Lower leg skin (tissue), 4 donors: ENCODE measurements at places on chromosomes 2 and 18. TPM values are rescaled to one million over a fixed set of nuclear protein-coding genes. Genes with fewer than 3 reads are reported as not detected.

The KCNG3 gene
- 0.88 TPM for total RNA-seq

The UGT1A6 gene
- total RNA-seq = 11.5 TPM

The CYTIP gene
- total RNA-seq = 10.8 TPM

The RAB31 gene
- 16.4 TPM for total RNA-seq

The ATL2 gene
- 220 TPM for total RNA-seq

The MCM6 gene
- total RNA-seq = 8.5 TPM

The HES6 gene
- 5.8 TPM for total RNA-seq

The CNDP1 gene
- total RNA-seq = 2.4 TPM

The MYO7B gene
- total RNA-seq = 5.3 TPM

The IGFBP2 gene
- total RNA-seq = 69.5 TPM

The TP53I3 gene
- total RNA-seq = 6.4 TPM

The GAREM2 gene
- 0.58 TPM for total RNA-seq

The SLC1A4 gene
- total RNA-seq = 25.9 TPM

The NAB1 gene
- 79.9 TPM for total RNA-seq

The DSG1 gene
- total RNA-seq = 1,949 TPM

The CTAGE1 gene
- total RNA-seq = not detected

The PLEK gene
- 3.0 TPM for total RNA-seq

The ICOS gene
- not detected for total RNA-seq

The DSEL gene
- 4.9 TPM for total RNA-seq

The EGR4 gene
- not detected for total RNA-seq

The C2orf92 gene
- 18.4 TPM for total RNA-seq

The CYP26B1 gene
- total RNA-seq = 93.0 TPM

The WDPCP gene
- 4.5 TPM for total RNA-seq

The SNTG2 gene
- 2.1 TPM for total RNA-seq

The GBX2 gene
- total RNA-seq = not detected

The GGCX gene
- total RNA-seq = 28.2 TPM

The NEDD4L gene
- total RNA-seq = 25.9 TPM

The RTP5 gene
- not detected for total RNA-seq

The SPC25 gene
- not detected for total RNA-seq

The HOXD4 gene
- 2.6 TPM for total RNA-seq

The SERPINB12 gene
- total RNA-seq = 185 TPM

The KCNG2 gene
- 0.84 TPM for total RNA-seq

The FAM110C gene
- total RNA-seq = 49.9 TPM

The C1QL2 gene
- 0.22 TPM for total RNA-seq

The PTPRM gene
- total RNA-seq = 35.6 TPM

The RAB6C gene
- total RNA-seq = not detected

The PSTPIP2 gene
- total RNA-seq = 9.3 TPM

The MPV17 gene
- 39.8 TPM for total RNA-seq

The SLC4A5 gene
- total RNA-seq = 3.5 TPM

The CEBPZOS gene
- total RNA-seq = 10.9 TPM

The GCG gene
- not detected for total RNA-seq

The CHST9 gene
- 0.20 TPM for total RNA-seq

The SIX3 gene
- total RNA-seq = not detected

The GPBAR1 gene
- total RNA-seq = 1.7 TPM

The PXDN gene
- total RNA-seq = 13.7 TPM

The CHPF gene
- total RNA-seq = 62.7 TPM

The TMEM185B gene
- total RNA-seq = 29.2 TPM

The GALR1 gene
- not detected for total RNA-seq
